ENCODE measurements at places on chromosomes 16 and 17.
A peak's percentile ranks its signal among the peaks of the same experiment; 100 is the strongest.

GRCh38 chr16:57191056-57191571, 5.0 kb downstream of the RSPRY1 start:
- no peak for DNase-seq

DNA sequence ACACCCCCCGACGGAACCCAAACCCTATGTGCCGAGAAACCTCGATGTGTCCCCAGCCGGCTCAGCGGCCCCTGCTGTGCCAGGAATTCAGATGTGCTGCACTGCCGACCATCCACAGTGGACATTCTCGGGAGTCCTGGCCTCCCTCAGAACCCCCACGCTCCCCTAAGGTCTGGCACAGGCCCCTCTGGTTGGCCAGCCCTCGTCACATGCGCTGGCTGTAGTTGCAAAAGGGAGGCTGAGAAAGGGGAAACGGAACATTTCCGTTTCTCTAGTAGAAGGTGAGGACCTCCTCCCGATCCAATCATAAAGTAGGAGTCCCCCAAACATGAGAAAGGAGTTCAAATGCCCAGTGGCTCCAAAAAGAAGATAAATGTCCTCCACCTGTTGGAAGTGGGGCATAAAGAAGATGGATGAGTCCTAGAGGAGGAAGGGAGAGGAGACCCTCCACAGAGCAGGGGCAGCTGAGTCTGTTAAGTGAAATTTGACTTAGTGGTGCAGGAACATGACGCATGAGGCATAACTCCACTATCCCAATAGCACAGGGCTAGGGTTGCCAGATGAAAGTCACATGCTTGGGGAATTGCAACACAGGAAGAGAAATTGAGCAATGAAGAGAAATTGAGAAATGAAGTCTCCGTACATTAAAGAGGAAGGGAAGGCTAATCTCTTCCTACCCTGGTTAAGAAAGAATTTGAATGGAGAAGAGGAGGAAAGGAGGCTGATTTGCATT, 49.3 kb upstream of the WSB1 start:
- DNase-seq: peak; percentile 23

- no peak for DNase-seq
Observed at GRCh38 chr16:22648141-22648540, 137.4 kb downstream of the NPIPB5 start.

DNA sequence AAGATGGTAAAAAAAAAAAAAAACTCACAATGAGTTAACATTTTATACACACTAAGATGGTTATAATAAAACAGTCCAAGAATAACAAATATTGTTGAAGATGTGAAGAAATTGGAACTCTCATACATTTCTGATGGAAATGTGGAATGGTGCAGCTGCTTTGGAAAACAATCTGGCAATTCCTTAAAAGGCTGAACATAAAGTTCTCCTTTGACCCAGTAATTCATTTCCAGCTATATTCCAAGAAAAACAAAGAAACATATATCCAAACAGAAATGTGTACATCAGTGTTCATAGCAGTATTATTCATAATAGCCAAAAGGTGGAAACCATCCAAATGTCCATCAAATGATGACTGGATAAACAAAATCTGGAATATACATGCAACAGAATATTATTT, 97.3 kb upstream of the NETO2 start:
- DNase-seq: no peak

DNA sequence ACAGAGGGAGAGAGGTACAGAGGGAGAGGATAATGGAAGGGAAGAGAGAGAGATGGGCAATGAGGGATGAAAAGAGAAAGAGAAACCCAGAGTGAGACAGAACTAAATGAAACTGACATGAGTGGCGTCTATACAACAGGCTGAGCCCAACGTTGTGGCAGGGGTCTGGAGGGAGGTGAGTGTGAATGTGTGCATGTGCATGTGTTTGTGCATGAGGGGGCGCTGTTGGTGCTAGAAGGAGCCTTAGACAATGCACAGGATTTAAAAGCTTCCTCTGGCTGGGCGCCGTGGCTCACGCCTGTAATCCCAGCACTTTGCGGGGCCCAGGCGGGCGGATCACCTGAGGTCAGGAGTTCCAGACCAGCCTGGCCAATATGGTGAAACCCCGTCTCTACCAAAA, 454.8 kb upstream of the CDH11 start:
- no peak for DNase-seq

DNA sequence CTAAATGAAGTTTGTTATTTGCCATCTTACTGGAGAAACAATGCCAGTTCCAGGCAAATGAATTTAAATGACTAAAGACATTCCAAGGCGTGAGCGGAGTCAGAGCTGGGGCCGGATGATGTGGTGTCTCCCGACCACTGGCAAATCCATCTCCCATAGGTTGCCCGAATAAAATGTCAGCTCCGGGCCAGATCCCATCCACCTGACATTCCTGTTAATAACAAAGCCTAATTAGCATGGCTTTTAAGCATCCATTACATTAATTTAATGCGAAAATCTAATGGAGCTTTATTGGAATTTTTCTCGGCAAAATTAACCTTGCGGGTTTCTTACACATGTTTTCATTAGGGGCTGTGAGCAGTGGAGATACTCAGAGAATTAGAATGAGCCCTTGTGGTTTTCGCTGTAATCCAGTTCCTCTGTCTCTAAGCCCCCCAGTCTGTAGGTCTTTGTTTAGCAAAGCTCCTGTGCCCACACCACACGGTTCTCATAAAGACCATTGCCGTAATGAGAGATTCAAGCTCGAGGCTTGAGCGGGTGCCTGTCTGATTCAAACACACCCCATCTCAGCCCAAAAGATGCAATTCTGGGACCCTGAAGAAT, 123.3 kb downstream of the CCT6B start:
- DNase-seq: no peak

DNA sequence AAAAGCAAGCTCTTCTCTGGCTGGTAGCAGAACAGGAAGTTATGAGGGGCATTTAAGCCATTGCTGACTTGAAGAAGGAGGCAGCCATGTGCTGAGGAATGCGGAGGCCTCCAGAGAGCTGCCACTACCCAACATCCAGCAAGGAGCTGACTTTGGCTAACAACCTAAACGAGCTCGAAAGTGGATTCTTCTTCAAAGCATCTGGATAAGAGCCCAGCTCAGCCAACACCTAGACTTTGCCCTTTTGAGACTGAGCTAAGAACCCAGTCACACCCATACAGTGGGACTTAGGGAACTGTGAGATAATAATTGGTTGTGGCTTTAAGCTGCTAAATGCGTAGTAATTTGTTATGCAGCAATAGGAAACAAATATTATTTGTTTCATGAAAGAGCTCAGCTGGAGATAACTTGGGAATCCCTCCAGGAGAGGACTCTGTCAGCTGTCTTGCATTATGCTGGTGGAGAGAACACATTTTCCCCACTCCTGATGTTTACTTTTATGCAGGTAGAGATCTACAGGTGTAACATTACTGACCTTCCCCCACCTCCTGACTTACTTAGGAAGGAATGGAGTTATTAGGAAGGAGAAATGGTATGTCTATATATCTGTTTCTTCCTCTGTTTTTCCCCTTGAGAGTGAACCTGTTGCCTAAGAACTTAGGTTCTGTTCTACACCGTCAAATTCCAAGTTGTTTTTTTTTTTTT, 52.7 kb upstream of the ZNF629 start:
- DNase-seq: no peak

DNA sequence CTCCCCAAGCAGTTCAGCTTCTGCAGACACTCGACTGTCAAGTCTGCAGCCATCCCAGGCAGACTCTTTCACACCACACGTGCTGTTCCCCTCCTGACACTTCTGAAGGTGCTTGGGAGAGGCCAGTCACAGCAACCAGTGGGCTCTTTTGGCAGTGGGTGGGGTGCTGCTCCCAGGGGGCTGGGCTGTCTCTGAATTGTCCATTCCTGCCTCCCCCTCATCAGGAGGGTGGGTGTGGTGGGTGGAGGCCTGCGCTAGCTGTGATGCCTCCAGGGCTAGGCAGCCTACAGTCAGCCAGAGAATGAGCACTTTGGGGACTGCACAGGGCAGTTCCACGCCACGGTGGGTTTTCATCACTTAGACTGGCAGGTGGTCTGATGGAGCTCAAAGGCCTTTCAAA, 10.3 kb downstream of the STARD3 start:
- no peak for DNase-seq

DNA sequence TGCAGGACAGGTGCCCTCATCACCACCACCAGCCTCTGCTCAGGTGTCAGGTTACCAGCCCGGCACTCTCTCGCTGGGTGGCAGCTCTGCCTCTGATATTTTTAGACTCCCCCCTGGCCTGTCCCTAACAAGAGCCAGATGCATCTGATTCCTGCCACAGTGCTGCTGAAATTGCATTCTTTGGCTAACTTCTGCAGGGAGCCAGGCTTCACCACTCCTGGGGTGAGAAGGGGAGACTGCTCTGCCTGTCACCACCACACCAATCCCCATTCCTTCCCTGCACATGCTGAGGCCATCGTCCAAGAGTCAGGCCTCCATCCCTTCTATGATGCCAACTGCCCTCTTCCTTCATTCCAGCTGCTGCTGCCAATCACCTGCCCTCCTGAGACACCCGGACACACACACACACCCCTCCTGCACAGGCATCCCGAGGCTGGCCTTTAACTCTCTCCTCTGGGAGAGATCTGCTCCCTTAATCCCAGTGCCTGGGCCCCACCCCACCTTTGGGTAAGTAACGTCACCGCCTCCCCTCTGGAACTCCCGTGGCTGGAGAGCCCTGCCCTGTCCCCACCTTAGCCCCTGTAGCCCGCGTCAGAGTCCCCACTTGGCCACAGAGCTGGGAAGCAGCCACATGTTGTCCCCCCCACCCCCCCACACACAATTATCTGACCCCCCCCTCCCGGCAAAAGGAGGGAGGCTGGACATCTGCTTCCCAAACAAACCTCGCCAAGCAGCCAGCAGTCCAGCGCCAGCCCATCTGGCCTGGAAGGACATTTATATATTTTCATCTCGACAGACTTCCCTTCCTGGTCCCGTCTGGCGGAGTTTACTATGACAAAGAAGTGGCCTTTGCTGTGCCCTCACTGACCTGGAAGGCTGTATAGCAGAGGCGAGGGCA, 2.8 kb downstream of the EMP2 start:
- peak; percentile 25 for DNase-seq

DNA sequence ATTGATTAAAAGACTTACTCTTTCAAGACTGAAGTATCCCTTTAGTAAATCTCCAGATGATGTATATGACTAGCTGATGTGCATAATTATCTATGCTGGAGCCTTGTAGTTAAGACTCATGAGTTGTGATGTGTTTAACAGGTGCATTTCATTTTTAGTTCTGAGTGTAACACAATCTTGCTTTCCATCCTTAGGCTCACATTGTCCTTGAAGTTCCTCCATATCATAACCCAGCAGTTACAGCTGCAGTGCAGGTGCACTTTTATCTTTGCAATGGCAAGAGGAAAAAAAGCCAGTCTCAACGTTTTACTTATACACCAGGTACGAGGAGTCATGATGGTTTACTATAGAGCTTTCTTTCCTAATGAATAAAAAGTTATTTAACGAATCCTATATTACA, 52.9 kb downstream of the ESRP2 start:
- no peak for DNase-seq

DNA sequence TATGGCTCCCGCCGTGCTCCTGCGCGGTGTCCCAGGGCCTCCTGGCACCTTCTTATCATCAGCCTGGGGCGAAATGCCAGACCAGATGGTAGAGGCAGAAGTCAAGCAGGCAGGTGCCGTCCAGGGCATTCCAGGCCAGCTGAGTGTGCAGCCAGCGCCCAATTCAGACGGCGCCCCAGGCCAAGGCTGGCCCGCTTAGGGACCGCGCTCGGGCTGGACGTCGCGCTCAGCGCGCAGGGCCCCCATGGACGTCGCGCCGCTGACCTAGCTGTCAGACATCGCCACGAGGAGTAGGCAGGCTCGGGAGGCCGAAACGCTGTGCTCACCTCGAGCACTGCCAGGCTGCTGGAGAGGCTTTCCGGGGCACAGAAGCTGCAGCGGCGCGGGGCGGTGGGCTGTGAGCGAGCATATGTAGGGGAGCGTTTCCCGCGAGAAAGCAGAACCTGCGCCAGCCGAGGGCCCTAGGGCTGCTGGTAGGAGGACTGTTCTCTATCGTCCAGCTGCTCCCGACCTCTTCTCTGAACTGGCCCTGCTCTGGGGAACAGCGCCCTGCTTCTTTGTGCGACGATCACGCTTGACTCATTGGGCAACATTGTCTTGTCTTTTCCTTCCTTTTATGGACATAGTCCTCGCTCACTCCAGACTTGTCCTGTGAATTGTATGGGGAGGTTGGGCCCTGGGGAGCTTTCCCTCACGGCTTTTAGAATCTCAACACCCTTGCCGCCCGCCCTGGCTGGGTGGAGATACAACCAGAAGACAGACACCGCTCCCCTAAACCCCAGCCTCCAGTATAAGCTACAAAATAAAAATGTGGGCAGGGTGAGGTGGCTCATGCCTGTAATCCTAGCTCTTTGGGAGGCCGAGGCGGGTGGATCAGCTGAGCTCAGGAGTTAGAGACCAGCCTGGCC, 8.4 kb upstream of the CA4 start:
- no peak for DNase-seq

- no peak for DNase-seq
Observed at GRCh38 chr16:4615384-4616046, 827 bp upstream of the UBALD1 start.

DNA sequence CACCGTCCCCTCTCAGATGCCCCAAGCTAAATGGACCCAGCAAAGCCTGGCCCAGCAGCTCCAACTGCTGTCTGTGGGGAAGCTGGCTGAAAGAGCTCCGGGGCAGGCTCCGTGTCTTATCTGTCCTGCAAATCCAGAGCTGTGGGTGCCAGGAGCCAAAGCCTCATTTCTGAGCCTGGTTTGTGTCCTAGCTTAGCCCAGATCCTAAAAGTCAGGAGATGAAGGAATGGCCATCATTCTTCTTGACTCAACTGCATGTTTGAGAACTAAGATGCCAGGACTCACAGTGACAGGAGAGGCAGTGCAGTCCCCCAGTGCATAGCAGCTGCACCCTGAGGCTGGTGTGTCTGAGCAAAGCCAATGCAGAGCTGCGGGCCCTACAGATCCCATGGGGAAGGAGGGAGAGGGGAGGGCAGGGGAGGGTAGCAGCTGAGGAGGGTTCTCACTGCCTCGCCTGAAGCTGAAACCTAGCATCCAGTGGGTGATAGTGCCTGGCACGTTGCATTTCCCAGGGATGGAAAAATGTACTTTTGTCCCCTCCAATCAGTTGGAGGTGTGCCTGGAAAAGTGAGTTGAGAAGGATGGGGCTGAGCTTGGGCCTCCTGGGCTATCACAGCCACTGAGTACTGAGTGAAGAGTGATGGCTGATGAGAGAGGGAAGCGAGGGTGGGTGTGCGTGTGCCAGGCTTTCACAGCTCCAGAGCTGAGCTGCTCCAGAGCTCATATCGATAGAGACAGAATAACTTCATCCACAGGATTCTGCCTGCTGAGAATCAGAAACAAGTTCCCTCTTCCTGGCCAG, 24.5 kb upstream of the CD300E start:
- DNase-seq: no peak

GRCh38 chr17:1997927-1998742, 27.0 kb downstream of the RTN4RL1 start:
- DNase-seq: peak; percentile 59
